Stimulated activated CD4-positive, alpha-beta T cell treated with anti-CD3 and anti-CD28 coated beads, Interleukin-1b, Interleukin-23, amount 100 ng/mL, for 1 hour (primary cell): ENCODE measurements at places on chromosomes 2 and 18.

DNA sequence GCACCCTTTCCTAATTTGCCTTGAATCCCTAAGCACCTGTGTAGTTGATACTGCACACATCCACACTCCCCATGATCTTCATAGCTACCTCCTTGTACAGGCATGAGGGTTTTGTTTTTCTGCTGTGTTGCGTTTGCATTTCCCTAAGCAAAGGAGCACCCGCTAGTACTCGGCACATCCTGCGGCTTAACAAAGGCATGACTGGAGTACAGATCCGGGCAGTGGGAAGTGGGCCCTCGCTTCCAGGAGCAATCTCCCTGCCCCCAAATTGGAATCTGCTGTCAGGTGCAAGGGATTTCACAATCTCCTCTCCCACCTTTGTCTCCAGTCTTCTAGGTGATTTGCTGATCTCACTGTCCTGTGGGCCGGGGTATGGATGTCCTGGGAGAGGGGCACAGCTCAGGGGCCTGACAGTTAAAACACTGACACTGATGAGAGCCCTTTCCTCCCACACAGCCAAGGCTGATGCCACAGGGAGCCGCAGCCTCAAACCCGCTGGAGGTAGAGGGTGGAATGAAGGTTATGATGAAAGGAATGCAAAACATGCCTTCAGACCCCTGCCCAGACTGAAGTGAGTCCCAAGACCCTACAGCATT is 98.7 kb upstream of the THOC1 start:
- no peak for DNase-seq

GRCh38 chr18:39424261-39424660 is 1858.7 kb upstream of the CELF4 start:
- no peak for DNase-seq

GRCh38 chr2:119650846-119651370 is 28.1 kb upstream of the TMEM177 start:
- no peak for DNase-seq

GRCh38 chr2:126909366-126909765 is 10.7 kb downstream of the TEX51 start:
- no peak for DNase-seq

- DNase-seq = no peak
Observed at GRCh38 chr2:10507106-10507505, 59.0 kb upstream of the ODC1 start.

DNA sequence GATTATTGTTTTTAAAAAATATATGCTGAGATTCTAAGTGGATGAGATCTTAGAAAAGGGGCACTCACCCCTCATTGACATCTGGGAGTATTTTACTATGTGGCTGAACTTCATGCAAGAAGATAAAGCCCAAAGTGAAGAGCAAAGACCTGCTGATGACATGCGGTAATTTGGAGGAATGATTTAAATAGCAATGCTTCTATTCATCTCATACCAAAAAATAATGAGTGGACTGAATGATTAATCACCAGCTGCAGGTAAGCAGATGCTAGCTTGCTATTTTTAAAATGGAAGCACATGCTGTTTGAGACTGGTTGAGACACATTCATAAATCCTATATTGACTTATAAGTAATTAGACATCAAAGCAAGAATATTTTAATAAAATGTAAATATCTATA is 12.7 kb upstream of the CDK15 start:
- DNase-seq = no peak

DNA sequence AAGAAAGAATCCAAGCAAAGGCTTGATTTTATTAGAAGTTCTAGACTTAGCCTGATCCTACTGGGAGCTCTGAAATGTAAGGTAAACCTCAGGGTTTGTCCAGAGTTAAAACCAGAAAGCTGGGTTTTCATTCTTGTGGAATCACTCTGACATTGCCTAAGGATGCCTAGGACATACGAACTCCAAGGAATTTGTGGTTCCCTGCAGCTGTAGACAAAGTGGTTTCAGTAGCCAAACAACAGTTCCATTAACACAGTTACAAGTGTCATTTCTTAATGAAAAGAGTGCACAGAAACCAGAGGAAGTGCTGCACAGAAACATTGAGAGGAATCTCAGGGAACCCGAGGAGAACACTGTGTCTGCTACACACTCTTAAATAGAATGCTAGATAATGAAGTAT is 221.4 kb upstream of the ST6GAL2 start:
- no peak for DNase-seq

GRCh38 chr2:60319031-60319547 is 234.4 kb downstream of the BCL11A start:
- DNase-seq = no peak

GRCh38 chr18:43651057-43651456 is 373.8 kb upstream of the SYT4 start:
- no peak for DNase-seq

GRCh38 chr2:68834737-68835376 is 36.3 kb downstream of the BMP10 start:
- no peak for DNase-seq

DNA sequence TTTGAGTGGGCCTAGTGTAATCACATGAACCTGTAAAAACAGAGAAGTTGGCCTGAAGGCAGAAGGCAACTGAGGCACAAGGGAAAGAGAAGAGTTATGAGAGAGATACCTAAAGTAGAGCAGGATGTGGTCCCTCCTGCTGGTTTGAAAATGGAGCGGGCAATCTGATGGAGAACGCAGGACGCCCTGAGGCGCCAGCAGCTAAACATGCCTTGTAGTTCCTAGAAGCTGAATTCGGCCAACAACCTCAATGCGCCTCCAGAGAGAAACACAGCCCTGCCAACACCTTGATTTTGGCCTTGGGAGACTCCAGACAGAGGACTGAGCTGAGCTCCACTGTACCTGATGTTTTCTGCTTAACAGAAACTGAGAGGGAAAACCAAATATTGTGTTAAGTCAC is 469.9 kb downstream of the SOCS6 start:
- no peak for DNase-seq

- no peak for DNase-seq
Observed at GRCh38 chr2:96692094-96692971, 47.5 kb downstream of the LMAN2L start.

DNA sequence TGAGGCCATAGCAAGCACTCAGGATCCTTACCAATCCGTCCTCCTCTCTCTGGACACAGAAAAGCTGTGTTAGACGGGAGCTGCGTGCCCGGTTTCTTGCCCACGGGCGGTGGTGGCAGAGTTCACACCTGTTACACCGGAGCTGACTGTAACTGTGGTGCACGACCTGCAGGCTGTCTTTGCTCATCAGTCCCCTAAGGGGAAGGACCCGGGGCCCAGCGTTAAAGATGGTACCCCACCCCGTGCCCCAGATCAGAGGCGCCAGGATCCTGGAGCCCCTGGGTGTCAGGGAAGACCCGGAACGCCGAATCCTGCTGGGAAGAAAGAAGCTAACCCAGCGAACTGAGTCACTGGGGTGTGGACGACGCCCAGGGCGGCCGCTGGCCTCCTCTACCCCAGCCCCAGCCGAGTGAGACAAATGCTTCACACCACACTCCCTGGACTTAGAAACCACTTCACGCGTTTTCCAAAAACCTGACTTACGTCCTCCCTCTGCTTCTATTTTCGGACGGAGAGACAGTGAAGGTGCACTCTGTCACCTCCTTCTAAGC is 293.6 kb upstream of the SALL3 start:
- no peak for DNase-seq

DNA sequence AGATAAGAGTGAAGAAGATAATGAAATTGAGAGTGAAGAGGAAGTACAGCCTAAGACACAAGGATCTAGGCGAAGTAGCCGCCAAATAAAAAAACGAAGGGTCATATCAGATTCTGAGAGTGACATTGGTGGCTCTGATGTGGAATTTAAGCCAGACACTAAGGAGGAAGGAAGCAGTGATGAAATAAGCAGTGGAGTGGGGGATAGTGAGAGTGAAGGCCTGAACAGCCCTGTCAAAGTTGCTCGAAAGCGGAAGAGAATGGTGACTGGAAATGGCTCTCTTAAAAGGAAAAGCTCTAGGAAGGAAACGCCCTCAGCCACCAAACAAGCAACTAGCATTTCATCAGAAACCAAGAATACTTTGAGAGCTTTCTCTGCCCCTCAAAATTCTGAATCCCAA is 15.7 kb downstream of the MSH6 start:
- DNase-seq = no peak

GRCh38 chr2:151280271-151280670 is 9.2 kb downstream of the NMI start:
- no peak for DNase-seq

DNA sequence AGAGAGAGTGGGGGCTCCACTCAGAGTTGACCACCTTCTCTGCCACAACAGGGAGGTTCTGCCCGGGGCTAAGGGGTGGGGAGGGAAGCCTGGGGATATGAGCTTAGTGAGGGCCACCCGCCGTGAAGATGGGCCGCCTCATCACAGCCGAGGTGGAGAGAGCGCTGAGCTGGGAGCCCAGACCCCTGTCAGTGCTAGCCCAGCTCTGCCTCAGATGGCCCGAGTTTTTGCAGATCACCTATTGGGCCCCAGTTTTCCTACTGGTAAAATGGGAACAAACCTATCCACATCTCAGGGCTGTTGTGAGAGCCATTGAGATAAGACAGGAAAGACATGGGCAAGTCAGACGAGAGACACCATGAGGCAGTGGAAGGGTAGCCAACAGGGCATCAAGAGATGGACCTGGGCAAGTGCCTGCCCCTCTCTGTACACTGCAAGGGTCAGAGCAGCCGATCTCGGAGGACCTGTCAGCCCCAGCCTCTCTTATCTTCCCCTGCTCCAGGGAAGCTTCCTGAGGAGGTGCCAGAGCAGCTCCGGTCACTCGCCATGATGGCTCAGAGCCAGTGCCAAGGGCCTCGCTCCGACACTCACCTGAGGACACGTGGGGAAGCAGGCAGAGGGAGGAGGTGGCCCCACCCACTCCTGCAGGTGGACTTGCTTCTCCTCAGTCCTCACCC is 88.9 kb downstream of the MCFD2 start:
- no peak for DNase-seq

- DNase-seq = no peak
Observed at GRCh38 chr18:9086624-9087023, 15.9 kb upstream of the NDUFV2 start.

DNA sequence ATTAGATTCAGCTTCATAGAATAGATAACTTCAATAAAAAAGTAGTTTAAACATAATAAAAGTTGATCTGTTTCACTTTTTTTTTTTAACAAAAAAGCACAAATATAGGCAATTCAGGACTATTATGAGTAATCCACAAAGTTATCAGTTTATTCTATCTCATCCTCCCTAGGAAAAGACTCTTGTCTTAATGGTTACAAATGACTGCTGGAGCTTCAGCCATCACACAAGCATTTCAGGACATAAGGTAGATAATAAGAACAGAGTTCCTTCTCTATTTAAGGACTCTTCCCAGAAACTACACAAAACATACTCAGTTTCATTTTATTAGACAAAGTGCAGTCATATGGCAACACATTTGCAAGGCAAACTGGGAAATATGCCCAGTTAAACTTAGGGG is 357.6 kb upstream of the SETBP1 start:
- DNase-seq = no peak

DNA sequence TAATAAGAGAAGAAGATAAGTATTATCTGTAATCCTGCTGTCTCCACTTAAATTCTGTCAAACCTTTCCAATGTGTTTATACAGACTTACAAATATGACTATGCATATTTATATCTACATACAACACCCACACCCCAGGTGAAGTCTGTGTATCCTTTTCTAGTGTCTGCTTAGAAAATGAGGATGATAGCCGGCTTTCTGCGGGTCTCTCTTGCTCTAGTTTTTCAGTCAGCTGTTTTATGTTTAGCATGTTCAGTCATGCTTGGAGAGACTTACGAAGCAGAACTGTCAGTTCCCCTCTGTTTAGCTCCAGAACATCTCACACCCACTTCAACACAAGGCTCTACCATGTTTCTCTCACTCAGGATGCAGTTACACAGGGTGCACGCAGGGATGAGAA is 137.3 kb upstream of the NFATC1 start:
- DNase-seq = no peak

GRCh38 chr18:76866666-76867065 is 44.3 kb downstream of the ZNF236 start:
- DNase-seq = no peak

GRCh38 chr2:173835726-173836125 is 129.4 kb downstream of the SP3 start:
- DNase-seq = no peak

GRCh38 chr2:78811955-78812610 is 213.4 kb upstream of the REG3G start:
- no peak for DNase-seq

DNA sequence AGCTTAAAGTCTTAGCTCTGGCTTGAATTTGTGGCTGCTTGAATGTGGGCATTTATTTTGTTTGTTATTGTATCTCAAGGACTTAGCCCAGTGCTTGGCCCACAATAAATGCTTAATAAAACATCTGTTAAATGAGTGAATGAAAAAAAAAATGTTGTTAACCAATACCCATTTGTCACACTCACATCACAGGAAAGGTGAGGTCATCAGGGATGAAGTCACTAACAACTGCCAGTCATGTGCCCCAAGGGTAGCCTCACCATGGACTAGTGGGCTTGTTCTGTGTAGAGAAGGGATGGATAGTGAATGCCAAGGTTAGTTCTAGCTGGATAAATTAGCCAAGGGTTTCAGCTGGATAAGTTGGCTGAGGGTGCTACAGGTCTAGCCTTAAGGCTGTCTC is 3.0 kb downstream of the NRBP1 start:
- no peak for DNase-seq

GRCh38 chr2:164662066-164662465 is 40.8 kb upstream of the GRB14 start:
- no peak for DNase-seq

- DNase-seq = no peak
Observed at GRCh38 chr2:201900362-201900761, 94.0 kb downstream of the CDK15 start.

DNA sequence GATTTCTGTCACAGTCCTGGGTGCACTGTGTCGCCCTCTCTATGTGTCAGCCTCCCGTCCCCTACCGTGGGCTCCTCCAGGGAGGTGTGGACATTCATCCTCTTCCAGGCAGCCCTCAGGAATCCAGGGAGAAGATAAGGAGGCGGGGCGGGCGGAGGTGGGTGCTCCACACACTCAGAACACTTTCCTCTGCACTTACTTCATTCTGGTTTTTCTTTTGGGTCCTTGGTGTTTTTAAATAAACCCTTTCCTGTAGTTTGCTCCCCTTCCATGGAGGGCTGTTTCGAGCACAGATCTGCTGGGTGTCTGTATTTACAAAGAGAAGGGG is 183.9 kb downstream of the FAM210A start:
- DNase-seq = no peak

GRCh38 chr2:224576088-224576715 is 9.0 kb downstream of the CUL3 start:
- DNase-seq = no peak

DNA sequence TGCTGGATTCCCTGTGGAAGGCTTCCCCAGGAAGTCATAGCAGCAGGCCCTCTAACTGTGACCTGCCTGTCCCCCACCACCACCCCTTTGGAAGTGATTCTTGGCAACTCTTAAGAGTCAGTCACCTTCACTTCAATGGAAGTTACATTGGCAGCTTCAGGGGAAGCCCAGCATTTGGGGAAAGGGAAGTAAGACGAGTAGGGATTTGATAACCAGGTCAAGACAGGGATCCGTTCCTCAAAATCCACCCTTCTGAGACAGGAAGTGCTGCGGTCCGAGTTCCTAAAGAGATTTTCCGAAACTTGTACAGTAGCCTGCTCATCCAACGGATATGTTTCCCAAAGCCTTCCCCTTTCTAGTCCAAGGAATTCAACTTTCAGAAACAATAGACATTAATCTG is 54.2 kb downstream of the MRPL35 start:
- no peak for DNase-seq

- DNase-seq = no peak
Observed at GRCh38 chr2:206275312-206276055, 1.0 kb downstream of the ZDBF2 start.
